ENCODE measurements at places on chromosomes 3 and 15. TPM values are rescaled to one million over a fixed set of nuclear protein-coding genes. Genes with fewer than 3 reads are reported as not detected.

- no peaks in the 10 kb centered on the region for H3K4me1 ChIP-seq
- H3K4me3 ChIP-seq: no peak overlapping the region
- H3K36me3 ChIP-seq: peaks cover 30% of the 10 kb centered on the region
- H3K27me3 ChIP-seq: no peaks in the 10 kb centered on the region
- peak overlapping the region; percentile 59 for H3K27ac ChIP-seq
Measured at GRCh38 chr15:57461541-57461940, 85.2 kb downstream of the CGNL1 start.

DNA sequence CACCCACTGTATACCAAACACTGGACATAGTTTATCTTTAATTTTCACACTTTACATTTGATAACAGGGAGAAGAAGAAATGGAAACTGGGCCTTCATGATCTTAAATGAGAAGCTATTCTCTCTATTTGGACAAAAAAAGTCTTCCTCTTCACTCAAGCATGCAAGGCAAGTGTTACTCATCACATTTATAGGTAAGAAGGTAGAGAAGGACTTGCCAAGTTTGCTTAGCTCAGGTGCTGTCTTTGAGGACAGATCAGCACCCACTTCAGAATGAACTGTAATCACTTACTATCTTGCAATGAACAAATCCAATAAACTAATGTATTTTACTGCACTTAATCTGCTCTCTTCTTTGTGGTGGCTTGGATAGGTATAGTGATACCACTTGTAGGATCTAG, 1.1 kb upstream of the MYH15 start:
- H3K4me1 ChIP-seq: peaks cover 12% of the 10 kb centered on the region
- H3K4me3 ChIP-seq: no peak overlapping the region
- DNase-seq: no peak
- H3K27ac ChIP-seq: no peak overlapping the region
- H3K36me3 ChIP-seq: no peaks in the 10 kb centered on the region
- H3K27me3 ChIP-seq: no peaks in the 10 kb centered on the region

DNA sequence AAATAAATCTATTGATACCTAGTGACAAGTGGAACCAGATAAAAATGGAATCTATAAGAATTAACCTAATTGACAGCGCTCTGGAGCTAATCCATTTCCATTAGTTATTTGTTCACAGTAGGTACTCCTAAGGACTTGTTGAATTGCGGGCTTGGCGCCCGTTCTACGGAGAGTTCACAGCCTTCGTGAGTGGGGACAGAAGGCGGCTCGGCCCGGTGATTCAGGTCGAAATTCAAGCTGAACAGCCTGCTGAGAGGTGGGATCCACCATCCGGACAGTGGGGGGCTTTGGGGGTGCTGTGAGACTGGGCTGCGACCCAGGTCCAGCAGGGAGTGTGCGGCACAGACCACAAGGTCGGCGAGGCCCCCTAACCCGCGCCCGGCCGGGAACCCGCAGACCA, 779 bp upstream of the CTNNB1 start:
- no peak overlapping the region for H3K27ac ChIP-seq
- H3K4me3 ChIP-seq: peak overlapping the region; percentile 92
- H3K4me1 ChIP-seq: peaks cover 27% of the 10 kb centered on the region
- H3K36me3 ChIP-seq: no peaks in the 10 kb centered on the region
- DNase-seq: no peak

GRCh38 chr3:16932877-16933276, 48.1 kb downstream of the PLCL2 start:
- H3K4me1 ChIP-seq: peaks cover 26% of the 10 kb centered on the region
- H3K27ac ChIP-seq: no peak overlapping the region
- no peaks in the 10 kb centered on the region for H3K27me3 ChIP-seq
- no peaks in the 10 kb centered on the region for H3K36me3 ChIP-seq

Gene OSTN
- not detected for total RNA-seq

Gene BTLA
- total RNA-seq: not detected

GRCh38 chr15:77107068-77107467, 36.2 kb upstream of the TSPAN3 start:
- no peak overlapping the region for H3K4me3 ChIP-seq
- DNase-seq: no peak
- H3K4me1 ChIP-seq: 0 out of 2 replicates have a peak, but pooled peaks cover 6% of the 10 kb centered on the region
- H3K27ac ChIP-seq: no peak overlapping the region
- no peaks in the 10 kb centered on the region for H3K27me3 ChIP-seq
- no peaks in the 10 kb centered on the region for H3K36me3 ChIP-seq

Gene SEMA7A
- 11.2 TPM for total RNA-seq

DNA sequence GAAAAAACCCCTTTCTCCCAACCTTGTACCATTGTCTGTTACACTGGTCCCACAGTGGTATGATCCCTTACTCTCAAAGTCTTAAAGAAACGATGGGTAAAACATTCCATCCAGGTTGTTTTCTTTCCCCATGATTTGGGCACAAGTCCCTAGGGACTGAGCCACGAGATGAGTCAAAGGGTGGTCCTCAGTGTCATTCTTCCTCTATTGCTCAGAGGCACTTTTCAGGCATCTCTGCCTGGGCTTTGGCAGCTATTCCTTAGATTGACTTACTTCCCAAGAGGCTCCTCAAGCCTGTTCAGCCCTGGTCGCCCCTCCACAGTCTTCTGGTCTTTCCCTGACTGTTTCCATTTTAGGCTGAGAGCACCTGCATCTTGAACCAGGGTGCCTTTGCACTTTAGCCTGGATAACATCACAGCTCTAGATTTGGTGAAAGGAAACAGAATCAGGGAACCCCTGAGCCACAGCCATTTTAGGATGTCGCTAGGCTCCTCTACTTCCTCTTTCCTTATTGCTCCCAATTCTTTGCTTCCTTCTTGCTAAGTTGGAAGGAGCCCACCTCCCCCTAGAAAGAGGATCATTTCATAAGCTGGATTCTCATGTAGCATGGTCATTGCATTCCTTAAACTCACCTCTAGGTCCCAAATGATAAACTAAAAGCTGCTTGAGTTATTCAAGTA, 131.0 kb upstream of the TPRG1 start:
- DNase-seq: no peak
- no peaks in the 10 kb centered on the region for H3K4me1 ChIP-seq
- no peak overlapping the region for H3K4me3 ChIP-seq
- no peak overlapping the region for H3K27ac ChIP-seq
- H3K36me3 ChIP-seq: no peaks in the 10 kb centered on the region

- H3K27ac ChIP-seq: no peak overlapping the region
- DNase-seq: no peak
- no peaks in the 10 kb centered on the region for H3K4me1 ChIP-seq
- no peaks in the 10 kb centered on the region for H3K36me3 ChIP-seq
- no peaks in the 10 kb centered on the region for H3K27me3 ChIP-seq
- no peak overlapping the region for H3K4me3 ChIP-seq
Measured at GRCh38 chr3:11164607-11165006, 10.3 kb downstream of the HRH1 start.

DNA sequence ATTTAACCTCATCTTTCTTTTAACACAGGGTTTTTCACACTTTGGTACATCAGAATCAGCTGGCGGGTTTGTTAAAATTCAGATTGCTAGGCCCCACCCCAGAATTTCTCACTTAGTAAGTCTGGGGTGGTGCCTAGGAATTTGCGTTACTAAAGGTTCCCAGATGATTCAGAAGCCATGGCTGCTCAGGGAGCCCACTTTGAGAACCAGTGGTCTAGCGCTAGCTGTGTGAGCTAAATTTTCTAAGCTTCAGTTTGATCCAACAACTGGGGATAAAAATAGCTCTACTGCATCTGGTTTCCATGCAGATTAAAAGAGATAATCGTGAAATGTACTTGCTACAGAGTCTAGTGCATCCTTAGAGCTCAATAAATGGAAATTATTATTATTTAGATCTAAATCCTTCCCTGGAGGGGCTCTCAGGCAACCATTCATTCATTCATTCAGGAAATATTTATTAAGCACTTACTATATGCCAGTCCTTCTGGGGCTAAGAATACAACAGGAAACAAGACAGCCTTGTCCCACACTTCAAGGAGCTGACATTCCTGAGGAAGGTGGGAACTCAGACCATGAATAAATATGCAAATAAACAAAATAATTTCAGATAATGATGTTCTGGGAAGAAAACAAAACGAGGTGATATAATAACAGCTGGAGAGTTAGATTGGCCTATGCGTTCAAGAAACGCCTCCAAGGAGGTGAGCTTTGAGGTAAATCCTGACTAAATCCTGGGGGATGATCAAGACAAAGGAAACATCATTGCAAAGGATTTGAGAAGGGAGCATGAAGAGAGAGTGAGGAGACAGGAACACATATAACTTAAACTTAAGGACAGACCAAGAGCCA, 3.9 kb upstream of the CIDEC start:
- no peak for DNase-seq
- no peaks in the 10 kb centered on the region for H3K27me3 ChIP-seq
- no peak overlapping the region for H3K4me3 ChIP-seq
- H3K36me3 ChIP-seq: no peaks in the 10 kb centered on the region
- no peak overlapping the region for H3K27ac ChIP-seq

Gene SLC51A
- 4.0 TPM for total RNA-seq

- H3K27ac ChIP-seq: no peak overlapping the region
- H3K36me3 ChIP-seq: no peaks in the 10 kb centered on the region
- no peak for DNase-seq
- peaks cover 22% of the 10 kb centered on the region for H3K4me1 ChIP-seq
- no peaks in the 10 kb centered on the region for H3K27me3 ChIP-seq
Measured at GRCh38 chr3:23459889-23460546, 256.9 kb downstream of the UBE2E2 start.

DNA sequence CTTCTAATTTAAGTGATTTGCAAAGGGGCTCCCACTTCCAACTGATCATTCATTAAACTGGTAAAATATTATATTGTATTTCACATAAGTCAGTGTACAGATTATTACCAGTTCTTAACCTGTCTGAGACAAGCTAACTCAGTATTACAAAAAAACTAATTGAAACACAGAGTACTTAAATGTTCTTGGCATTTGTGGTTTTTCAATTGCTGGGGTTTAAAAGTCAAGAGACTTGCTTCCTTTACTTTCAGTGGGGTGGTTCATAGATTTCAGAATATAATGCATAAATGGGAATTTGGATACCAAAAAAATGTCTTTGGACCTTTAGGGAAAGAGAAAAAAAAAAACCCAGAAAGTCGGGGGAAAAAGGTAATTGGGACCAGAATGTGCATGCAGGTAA, 85.0 kb downstream of the ATP10A start:
- no peak overlapping the region for H3K27ac ChIP-seq
- H3K4me1 ChIP-seq: 0 out of 2 replicates have a peak, but pooled peaks cover 8% of the 10 kb centered on the region
- no peak for DNase-seq
- H3K27me3 ChIP-seq: no peaks in the 10 kb centered on the region
- no peaks in the 10 kb centered on the region for H3K36me3 ChIP-seq

DNA sequence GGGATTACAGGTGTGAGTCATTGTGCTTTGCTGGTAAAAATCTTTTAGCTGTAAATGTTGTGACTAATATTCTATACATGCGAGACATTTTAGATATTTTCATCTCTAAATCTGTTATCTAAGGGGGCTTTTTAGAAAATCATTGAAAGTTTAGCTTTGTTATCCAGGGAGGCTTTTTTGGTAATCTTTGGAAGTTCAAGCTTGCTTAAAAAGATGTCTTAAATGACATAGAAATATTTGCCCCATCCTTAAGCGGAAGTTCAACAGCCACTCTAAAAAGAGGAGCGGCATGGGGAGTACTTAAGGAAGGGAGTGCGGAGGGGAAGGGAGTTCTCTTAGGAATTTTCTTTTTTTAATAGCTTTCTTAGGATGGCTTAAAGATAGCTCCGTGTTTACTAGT, 26.1 kb downstream of the DNAJC13 start:
- H3K4me3 ChIP-seq: no peak overlapping the region
- H3K27me3 ChIP-seq: no peaks in the 10 kb centered on the region
- DNase-seq: peak; percentile 5

Gene CSPG4
- 3.6 TPM for total RNA-seq

- no peak for DNase-seq
- peaks cover 20% of the 10 kb centered on the region for H3K4me1 ChIP-seq
- H3K27me3 ChIP-seq: no peaks in the 10 kb centered on the region
- H3K27ac ChIP-seq: no peak overlapping the region
Measured at GRCh38 chr3:54859184-54859583, 68.7 kb downstream of the LRTM1 start.

- no peak overlapping the region for H3K27ac ChIP-seq
- no peak for DNase-seq
- H3K36me3 ChIP-seq: no peaks in the 10 kb centered on the region
- H3K4me3 ChIP-seq: no peak overlapping the region
- peaks cover 9% of the 10 kb centered on the region for H3K4me1 ChIP-seq
Measured at GRCh38 chr3:80233576-80233975, 465.8 kb upstream of the ROBO1 start.

DNA sequence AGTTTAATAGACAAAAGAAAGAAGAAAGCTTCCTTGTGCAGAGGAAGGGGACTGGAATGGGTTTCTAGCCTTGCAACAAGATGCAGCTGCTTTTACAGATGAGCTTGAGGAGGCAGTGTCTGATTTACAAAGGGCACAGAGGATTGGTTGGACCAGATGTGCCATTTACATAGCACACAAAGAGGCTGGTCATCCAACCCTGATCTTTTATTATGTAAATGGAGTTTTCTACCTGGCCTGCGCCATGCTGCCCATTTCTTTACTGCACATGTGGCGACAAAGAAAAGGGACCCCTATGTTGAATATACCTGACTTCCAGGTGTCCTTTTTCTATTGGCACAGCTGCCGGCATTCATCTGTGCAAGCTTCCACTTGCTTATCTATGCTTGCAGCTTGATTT, 409.4 kb upstream of the FRG2C start:
- peak overlapping the region; percentile 90 for H3K27ac ChIP-seq
- no peaks in the 10 kb centered on the region for H3K36me3 ChIP-seq
- H3K4me1 ChIP-seq: peaks cover 8% of the 10 kb centered on the region
- peak; percentile 87 for DNase-seq
- no peaks in the 10 kb centered on the region for H3K27me3 ChIP-seq
- H3K4me3 ChIP-seq: no peak overlapping the region

GRCh38 chr3:195540027-195540426, 3.1 kb downstream of the PPP1R2 start:
- DNase-seq: no peak
- H3K27ac ChIP-seq: no peak overlapping the region
- no peaks in the 10 kb centered on the region for H3K36me3 ChIP-seq
- H3K4me3 ChIP-seq: no peak overlapping the region
- peaks cover 24% of the 10 kb centered on the region for H3K27me3 ChIP-seq

GRCh38 chr3:10574101-10574620, 68.8 kb upstream of the ATP2B2 start:
- H3K27ac ChIP-seq: no peak overlapping the region
- H3K36me3 ChIP-seq: no peaks in the 10 kb centered on the region
- H3K27me3 ChIP-seq: no peaks in the 10 kb centered on the region
- no peak for DNase-seq

DNA sequence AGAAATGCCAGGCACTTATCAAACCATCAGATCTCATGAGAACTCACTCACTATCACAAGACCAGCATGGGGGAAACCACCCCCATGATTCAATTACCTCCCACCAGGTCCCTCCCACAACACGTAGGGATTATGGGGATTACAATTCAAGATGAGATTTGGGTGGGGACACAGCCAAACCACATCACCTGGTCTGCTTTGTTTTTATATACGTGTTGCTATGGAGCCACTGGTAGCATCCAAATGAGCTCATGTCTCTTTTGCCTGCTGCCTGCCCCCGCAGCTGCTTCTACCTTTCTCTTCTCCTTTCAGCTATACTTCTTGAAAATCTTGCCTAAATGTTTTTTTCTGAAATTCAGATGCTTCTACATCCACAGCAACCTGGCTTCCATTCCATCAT, 26.8 kb upstream of the PCOLCE2 start:
- H3K27me3 ChIP-seq: no peaks in the 10 kb centered on the region
- H3K36me3 ChIP-seq: no peaks in the 10 kb centered on the region
- H3K4me3 ChIP-seq: no peak overlapping the region
- DNase-seq: no peak
- H3K27ac ChIP-seq: no peak overlapping the region

- no peak overlapping the region for H3K27ac ChIP-seq
- H3K4me3 ChIP-seq: no peak overlapping the region
- H3K27me3 ChIP-seq: no peaks in the 10 kb centered on the region
- H3K36me3 ChIP-seq: peaks cover 12% of the 10 kb centered on the region
- H3K4me1 ChIP-seq: peaks cover 10% of the 10 kb centered on the region
Measured at GRCh38 chr3:168034152-168034928, 61.4 kb downstream of the GOLIM4 start.
